ENCODE measurements at places on chromosomes 3 and 15. TPM values are rescaled to one million over a fixed set of nuclear protein-coding genes. Genes with fewer than 3 reads are reported as not detected.

FAIM gene
- 21.9 TPM for total RNA-seq

- peak; percentile 17 for DNase-seq
These were observed 59.5 kb upstream of the DPPA4 start for GRCh38 chr3:109396806-109397205.

- DNase-seq: no peak
These were observed 12.5 kb upstream of the PLA2G4E start for GRCh38 chr15:42033214-42033873.

DNA sequence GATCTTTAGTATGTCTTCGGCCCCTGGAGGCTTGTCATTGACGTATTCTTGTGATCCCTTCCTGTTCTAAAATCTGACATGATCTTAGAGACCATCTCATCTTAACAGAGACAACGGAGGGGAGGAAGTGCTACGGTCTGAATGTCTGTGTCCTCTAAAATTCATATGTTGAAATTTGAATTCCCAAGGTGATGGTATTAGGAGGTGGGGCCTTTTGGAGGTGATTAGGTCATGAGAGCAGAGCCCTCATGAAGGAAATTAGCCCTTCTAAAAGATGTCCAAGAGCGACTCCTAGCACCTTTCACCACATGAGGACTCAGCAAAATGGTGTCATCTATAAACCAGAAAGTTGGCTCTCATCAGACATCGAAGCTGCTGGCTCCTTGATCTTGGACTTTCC lies 233.2 kb upstream of the CMC1 start:
- DNase-seq: no peak

All from A172 (cell line).